ENCODE measurements at places on chromosomes 7 and 10.
A peak's percentile ranks its signal among the peaks of the same experiment; 100 is the strongest.

DNA sequence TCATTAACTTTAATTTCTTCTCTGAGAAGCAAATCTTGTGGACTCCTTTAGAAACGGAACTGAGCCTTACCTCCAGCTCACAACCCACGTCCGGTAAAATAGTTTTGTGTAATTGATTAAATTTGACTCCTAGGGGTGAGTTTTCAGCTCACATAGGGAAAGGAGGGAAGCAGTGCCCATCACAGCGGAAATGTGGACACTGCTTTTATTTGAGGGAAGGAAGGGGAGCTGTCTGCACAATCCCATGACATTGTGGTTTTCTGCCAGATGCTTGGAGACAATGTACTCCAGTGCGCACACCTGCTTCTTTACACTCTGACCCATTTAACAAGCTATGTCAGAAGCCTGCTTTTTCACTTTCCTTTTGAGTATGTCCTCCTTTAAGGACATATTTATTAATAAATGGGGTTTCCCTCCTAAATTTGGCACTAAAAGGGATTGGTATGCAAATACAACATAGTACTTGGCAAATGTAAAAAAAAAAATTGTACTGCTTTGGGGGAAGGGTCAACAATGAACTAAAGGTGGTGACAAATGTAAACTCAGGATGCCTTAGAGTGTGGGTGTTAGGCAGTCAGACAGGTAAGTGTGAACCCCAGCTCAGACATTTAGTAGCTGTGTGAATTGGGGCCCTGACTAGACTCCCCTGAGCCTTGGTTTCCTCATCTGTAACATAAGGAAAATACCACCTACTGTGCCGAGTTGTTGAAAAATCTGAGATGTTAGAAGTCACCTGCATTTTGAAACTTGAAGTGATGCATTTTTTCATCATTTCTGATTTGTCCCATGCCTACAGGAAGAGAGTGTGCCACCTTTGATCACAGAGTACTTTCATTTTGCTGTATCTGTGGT lies 90.2 kb upstream of the KLF6 start:
- no peak for DNase-seq

DNA sequence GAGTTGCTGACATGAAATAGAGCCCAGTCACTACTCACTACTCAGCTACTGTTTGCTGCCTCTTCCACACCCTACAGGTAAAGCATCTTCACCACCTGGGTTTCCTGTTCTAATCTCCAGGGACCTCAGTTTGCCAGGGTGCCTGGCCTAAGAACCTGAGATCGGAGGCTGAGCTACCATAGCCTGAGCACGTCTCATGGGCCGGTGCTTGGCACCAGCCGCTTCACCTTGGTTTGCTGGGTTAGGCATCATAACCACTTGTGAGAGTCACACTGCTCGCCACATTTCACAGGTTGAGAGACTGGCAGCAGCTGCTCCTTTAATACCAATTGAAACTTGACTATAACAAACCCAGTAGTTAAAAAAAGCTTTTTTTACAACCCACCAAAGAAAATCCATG lies 75.1 kb downstream of the EMX2 start:
- no peak for DNase-seq

DNA sequence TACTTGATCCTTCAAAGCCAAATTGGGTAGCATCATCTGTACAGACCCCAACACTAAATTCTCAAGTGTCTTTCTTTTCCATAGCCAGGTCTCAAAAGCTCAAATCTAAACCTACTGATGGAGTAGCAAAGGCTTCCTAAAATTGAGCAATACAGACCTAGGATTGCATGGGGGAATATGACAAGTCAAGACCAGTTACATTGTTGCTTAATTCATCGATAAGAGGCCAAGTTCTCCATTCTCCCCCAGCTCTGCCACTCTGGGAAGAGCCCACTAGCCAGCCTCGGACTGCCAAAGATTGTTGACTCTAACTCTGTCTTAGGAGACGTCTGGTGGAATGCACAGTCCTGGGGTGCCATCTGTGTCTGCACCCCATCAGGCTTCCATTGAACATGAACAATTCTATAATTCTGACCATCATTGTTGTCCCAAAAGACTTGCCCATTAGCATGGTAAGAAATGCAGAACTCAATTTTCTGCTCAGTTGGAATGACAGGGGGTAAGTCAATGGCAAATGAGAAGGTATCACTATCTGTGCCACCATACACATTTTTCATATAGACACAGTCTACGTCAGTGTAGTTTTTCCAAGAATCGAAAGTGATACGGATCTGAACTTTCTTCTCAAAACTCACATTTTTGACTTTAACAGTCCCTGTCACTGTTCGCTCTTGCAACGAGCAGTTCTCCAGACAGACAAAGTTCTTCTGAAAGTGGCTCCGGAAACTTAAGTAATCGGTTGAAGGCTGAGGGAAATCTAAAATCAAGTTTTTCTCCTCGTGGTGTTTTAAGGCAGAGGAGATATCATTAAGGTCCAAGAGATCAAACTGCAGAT lies 2.9 kb downstream of the PPP1R3C start:
- no peak for DNase-seq

DNA sequence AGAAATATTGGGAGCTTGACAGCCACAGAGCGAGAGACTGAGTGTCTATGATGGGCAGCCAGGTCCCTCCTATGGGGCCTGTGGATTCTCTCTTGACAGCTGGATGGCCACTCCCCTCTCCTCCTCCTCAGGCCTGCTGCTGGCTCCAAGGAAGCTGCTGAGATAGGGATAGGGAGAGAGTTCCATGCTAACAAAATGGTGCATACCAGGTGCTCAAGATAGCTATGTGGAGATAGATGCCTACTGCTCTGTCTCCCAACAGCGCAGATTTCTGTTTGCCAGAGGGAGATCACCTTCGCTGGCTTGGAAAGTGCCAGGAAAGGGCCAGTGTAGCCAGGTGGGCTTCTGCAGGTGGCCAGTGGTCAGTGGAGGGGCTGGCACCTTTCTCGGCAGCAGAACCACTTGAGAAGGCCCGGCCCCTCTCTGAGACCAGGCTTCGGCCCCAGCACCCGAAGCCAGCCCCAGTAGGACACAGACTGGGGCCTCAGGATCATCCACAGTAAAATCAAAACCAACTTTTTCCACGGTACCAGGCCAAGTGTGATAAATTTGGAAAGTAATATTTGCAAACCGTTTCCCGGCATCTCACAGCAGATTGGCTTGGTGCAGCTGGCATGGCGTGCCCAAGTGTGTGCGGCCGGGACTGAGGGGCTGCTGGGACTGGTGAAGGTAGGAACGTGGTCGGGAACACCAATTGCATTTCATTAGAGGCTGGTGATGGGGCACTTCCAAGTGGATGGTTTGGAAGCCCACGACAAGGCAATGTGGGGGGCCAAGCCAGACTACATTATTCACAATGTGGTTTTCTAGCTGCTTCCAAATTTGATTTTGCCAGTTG lies 139.6 kb downstream of the PTPN20 start:
- no peak for DNase-seq

DNA sequence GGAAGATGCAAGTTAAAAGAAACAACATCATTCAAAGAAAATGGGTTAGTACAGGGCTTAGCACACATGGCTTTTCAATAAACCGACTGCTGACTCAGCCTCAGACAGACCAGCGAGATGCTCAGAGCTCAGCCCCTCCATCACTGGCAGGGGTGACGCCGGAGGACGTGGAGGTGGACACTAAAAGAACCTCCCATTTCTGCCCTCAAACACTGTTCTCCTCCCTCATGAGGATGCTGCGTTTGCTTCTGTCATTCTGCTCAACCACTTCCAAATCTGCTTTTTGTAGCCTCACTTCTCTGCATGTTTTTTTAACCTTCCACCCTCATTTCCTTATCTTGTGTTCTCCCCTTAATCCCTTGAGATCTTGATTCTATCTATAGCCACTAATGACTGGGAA lies 15.3 kb downstream of the DENND11 start:
- DNase-seq = no peak

DNA sequence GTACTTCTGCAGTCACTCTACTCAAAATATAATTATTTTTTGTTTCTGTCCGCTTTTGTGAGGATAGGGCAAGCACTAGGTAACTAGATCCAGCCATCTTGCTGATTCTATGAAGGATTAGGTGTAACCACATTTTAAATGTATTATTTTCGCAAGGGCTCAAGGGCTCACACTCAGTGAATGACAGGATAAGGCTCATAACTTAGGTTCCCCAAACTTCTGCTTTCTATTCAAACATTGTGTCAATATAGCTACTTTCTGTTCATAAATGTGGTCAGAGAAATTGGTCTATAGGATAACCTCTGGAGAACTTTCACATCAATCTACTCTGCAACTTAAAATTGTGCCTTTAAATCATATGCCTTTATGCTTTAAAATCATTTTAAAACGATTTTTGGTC lies 1141.2 kb downstream of the SORCS1 start:
- no peak for DNase-seq

DNA sequence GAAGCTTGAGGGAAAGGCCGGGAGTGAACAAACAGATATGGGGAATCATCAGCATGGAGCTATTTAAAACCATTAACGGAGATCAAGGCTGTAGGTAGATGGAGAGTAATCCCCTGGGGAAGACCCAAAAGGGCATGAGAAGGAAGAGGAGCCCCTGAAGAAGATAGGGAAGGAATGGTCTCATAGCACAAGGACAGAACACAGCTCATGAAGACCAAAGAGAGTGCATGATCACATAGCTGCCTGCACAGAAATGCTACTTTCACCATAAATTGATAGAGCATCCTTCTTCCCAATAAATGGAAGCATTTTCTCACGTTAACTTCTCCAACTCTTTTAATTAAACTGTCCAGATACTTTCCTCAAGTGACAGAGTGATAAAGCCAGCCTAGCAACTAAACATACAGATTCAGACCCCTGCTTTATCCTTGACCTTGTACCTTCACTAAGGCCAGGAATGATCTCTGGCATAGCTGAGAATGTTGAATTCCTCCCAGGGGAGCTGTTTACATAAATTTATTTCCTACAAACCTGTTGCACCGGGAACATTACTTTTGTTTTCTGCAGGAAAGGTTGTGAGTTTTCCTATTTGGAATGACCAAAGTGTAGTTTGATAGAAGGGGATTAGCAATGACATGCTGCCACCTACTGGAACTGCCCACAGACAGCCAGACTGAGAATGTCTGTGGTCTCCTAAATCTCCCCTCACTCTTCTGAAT lies 110.8 kb upstream of the LRGUK start:
- no peak for DNase-seq

DNA sequence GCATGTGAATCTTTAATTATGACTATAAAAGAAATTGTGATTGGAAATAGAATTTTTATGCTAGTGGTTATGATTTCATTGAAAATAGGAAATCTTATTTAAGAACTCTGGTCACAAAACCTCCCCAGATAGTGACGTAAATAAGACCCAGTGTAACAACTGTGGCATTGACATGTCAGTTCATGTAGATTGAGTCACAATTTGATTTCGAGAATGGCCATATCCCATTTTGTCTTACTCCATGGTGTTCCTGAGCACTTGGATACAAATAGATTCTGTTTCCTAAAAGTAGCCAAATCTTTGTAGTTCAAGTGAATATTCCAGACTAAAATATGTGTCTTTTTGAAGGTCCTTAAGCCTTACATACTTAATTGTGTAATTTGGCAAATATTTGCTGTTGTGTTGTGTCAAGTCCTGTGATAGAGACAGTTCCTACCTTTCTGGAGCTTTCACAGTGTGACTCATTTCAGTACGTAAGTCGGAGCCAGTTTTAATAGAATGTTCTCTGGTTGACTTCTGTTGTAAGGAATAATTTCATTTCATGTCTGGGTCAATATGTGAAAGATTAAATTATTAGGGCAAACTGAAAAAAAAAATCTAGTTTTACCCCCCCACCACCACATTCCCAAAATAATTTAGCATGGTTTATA lies 37.1 kb upstream of the TOMM7 start:
- DNase-seq = no peak

DNA sequence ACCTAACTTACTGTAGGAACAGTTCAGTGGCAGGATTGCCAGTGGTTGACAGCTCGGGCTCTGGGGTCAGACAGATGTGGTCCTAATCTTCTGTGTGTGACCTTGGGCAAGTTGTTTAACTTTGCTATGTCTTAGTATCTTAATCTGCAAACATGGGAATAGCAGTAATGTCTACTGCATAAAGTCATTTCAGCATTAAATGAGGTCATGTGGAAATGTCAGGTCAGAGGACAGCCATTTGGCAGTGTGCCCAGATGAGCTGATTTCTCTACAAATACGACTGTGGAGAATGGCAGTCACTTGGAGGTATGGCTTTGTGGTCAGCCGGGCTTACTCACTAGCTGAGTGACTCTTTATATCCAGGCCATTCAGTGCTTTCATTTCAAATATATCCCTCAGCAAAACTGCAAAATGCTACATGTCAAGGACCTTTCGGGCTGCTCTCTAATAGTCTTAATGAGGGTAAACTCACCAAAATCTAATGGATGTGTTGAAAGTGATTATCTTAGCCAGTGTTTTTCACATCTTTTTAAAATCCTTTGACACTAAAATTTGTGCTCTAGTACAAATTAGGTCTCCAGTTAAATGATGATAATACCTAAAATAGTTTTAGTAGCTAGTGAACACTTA lies 171.4 kb downstream of the ST7 start:
- peak; percentile 35 for DNase-seq

GRCh38 chr7:3641582-3641981 lies 340.5 kb downstream of the SDK1 start:
- DNase-seq = no peak

DNA sequence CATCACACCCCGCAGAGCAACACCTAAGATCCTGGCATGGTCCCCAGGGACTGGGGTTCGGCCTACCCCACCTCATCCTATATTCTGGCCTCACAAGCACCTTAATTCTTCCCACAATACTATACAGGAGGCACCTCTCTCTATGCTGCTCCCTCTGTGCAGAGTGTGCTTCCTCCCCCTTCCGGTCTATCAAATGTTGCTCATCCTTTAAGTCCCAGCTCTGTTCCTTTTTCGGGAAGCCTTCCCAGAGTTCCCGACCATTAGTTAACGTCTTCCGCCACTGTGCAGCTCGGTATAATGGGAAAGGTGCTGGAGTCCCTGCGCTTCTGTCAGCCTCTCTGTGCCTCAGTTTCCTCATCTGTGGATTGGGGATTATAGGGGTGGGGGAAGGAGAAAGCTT lies 21.8 kb downstream of the PALD1 start:
- DNase-seq = no peak

- DNase-seq = no peak
These were observed 140.4 kb upstream of the GDF10 start for GRCh38 chr10:47159361-47160260.

DNA sequence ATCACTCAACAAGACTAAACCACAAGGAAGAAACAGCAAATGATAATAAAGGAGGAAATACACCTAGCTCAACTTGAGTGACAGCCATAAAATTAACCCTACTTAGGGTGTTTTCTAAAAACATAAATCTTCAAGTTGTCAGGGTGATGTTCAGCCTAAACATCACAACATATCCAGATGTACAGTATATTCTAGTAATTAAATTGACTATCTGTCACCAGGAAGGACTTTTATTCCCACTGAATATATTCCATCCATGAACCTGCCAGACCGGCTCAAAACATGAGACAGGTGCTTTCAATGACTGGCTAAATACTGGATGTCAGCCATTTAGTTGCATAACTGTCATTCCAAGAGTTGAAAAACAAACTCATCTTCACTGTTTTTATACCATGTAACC lies 298.1 kb upstream of the NEBL start:
- no peak for DNase-seq
